Hematopoietic multipotent progenitor cell treated with erythropoietin and hydrocortisone succinate and interleukin-3 and kit ligand, for 8 days (in vitro differentiated cells): ENCODE measurements at places on chromosomes 16 and 17.

DNA sequence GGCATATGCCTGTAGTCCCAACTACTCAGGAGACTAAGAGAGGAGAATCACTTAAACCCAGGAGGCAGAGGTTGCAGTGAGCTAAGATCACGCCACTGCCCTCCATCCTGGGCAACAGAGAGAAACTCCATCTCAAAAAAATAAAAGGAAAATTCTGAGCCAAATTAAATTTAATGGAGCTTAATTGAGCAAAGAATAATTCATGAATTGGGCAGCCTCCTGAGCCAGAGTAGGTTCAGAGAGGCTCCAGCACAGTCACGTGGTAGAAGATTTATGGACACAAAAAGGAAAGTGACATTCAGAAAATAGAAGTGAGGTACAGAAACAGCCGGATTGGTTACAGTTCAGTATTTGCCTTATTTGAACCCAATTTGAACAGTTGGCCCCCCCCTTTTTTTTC is 10.9 kb downstream of the VPS35L start:
- DNase-seq = no peak

DNA sequence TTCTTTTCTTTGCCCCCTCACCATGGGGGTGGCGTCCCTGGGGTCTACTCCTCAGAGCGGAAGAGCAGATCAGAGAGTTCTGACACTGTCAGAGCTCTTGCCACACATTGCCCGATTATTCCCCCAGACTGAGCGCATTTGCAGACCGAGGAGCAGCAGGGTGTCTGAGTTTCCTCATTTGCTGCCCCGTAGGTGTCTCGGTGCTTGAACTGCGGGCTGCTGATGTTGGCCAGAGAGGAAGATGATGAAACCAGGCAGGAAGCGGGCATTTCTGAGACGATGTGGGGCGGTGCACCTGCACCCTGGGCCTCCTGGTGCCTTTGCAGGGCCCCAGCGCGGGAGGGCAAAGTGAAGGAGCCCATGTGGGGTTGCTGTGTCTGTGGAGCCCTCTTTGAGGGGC is 55.2 kb downstream of the ARSG start:
- peak; percentile 28 for DNase-seq

DNA sequence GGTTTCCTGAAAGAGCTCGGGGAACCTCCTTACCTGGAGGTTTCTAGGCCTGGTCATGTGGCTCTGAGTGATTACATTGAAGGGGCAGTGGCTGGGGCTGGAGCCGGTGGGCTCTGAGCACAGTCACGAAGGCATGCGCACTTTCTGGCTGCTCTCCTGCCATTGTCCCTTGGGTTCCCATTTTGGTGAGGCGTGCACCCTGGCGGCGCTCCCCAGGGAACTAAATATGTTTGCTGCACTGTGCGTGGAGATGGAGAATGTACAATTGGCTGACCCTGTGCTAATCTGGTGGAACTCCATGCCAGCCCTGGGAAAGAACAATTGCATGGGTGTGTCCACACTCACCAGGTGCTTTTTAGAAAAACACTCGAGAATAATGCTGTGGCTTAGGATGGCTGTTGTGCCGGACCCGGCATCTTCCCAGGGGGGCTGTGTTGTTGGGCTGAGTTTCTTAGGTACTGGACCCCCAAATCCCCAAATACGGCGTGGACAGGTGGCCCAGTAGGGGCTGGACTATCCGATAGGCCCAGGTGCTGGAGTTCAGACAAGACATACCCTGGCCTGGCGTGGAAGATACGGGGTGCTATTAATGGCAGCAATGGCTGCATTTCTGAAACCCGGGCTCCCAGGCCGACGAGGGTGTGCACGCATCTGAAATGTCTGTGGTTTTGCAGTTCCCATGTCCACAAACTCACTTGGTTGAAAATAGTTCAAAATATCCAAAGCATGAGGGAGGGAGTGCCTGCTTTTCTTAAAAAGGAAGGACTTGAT is 230.5 kb downstream of the SEC14L1 start:
- no peak for DNase-seq

- no peak for DNase-seq
These were observed 41.3 kb downstream of the CDH13 start for GRCh38 chr16:82668094-82668493.

GRCh38 chr17:7406235-7406825 is 1.3 kb upstream of the NLGN2 start:
- DNase-seq = no peak

DNA sequence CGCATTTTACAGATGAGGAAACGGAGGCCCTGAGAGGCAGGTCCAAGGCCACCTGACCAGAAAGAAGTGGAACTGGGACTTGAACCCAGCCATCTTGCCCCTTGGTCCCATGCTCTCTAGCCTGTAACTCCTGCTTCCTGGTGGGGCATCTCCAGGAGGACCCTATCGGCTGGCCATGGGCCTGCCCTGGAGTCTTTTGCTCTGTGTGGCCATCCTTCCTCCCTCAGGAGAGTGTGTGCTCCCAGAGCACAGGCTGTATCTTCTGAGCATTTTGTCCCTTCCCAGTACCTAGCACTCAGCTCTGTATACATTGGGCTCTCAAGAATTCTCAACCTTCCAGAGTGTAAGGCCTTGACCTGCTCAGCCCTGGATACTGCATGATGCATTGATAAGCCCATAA is 28.4 kb upstream of the STH start:
- no peak for DNase-seq

GRCh38 chr16:52561910-52562741 is 15.2 kb upstream of the TOX3 start:
- no peak for DNase-seq

GRCh38 chr17:81445642-81446503 is 50.6 kb downstream of the BAHCC1 start:
- no peak for DNase-seq

DNA sequence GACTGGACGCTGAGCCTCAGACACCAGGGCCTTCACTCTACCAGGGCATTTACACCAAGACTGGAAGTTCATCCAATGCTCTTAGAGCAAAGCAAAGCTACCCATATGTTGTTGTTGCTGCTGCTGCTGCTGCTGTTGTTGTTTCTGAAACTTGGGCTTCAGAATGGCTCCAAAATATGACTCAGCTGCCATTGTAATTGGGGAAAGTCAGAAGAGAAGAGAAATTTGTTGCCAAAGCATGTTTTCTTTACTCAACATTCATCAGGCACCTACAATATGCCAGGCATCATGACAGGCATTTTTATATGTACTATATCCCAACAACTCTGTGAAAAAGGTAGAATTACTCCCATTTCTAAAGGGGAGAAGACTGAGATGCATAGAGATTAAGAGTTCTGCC is 11.9 kb downstream of the KRT32 start:
- no peak for DNase-seq

DNA sequence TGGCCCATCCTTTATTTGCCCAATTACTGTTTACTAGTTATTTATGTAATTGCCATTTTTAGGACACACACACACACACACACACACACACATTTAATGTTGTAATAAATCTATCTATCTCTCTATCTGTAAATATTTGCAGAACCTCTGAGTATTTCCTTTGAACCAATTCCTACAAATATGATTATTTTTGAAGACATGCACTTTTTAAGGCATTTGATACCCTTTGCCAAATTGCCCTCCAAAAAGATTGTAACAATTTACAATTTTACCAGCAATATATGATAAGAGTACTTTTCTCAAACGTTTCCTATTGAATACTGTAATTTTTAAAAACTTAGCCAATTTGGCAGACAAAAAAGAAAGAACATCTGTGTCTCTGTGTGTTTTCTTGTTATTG is 143.8 kb upstream of the FOXF1 start:
- no peak for DNase-seq

DNA sequence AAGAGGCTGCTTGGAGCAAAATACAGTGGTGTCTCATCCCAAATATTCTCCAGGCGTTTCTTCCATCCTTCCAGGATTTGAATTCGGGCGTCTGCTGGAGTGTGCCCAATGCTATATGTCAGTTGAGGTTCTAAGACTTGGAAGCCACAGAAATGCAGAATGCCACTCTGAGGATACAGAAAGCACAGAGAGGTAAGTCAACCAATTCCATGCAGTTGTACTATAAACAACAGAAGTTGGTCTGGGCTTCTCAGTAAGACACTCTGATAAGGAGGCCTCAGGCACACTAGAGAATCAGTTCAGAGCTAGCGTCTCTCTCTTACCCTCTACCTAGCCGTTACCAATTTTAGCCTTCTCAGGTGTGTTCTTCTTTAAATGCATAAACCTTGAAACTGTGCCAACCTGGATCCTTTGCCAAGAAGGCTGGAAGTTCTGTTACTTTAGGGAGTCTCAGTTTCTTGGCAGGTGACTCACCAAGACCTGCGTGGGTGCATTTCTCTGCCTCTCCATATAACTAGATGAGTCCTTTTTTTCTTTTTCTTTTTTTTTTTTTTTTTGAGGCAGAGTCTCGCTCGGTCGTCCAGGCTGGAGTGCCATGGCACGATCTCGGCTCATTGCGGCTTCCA is 15.1 kb downstream of the NQO1 start:
- no peak for DNase-seq

DNA sequence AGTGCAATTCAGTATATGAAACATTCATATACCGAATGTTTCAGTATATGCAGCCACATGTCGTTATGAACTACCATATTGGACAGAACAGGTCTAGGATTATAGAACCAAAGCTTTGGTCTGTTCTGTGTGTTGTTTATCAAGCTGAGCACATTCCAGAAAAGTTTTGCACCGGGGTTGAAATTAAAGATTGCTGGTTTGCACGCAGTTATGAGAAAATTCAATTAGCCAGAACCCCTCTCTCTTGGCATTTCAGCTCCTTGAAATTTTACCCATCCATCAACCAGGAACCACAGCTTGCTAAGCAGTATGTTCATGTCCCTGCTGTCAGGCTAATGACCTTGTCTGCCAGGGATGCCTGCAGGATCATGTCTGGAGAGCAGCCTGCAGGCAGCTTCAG is 9.5 kb downstream of the KRT32 start:
- DNase-seq = no peak

DNA sequence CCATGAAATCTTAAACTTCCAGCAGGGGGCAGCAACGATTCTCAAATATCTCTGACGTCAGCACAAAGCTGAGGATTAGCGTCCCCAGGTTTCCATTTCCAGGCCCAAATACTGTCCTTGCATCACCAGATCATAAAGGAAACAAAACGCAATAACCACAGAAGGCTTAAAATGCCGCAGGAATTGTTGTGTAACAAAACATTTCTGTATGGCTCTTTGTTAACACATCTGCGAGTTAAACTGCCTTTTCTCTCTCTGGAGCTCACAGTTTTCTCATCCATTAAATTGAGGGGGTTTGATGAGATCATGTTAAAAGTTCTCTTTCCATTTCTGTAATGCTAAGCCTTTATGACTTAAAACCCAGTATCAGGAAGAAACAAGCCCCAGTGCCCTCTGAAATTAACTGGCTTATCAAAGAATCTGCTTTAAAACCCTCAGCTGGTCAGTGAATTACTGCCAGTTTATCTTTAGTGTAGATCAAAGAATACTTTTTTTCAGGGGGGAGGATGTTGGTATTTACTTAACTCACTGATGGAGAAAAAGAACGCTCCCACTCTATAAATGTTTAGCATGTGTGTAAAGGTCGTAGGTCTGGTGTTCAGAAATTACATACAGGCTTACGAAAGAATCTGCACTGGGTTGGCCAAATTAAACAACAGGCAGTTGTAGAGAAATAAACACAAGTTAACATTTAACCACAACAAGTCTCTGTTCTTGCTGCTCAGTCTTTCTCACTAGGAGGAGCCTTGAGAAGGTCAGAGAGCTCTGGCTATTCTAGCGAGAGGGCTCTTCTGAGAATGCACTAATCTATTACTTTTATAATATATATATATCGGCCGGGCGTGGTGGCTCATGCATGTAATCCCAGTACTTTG is 10.6 kb upstream of the TERF2 start:
- DNase-seq = peak; percentile 88

DNA sequence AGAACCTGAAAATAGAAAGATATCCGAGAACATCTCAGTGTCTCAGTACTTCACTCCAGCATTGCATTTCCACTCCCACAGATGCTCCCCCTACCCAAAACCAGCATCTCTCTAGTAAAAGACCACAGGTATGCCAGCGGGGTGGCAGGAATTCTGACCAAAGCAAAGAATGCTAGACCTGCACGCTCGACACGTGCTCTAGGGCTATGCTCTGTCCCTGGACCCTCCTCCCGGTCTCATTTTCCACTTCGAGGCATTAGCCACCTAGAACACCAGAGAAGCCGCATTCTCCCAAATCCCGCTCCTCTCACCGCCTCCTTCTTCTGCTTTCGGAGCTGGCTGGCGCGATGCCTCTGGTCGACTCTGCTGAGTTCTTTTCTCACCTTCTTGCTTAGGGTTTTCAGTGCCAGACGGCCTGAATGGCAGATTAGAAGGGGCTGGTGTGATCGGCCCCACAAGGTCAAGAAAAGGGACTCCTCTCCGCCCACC is 487 bp downstream of the TSR1 start:
- no peak for DNase-seq

- DNase-seq = no peak
These were observed 26.3 kb upstream of the CCL2 start for GRCh38 chr17:34228781-34229180.

GRCh38 chr17:82419540-82419939 is 1.2 kb upstream of the OGFOD3 start:
- DNase-seq = peak; percentile 60

GRCh38 chr16:55039931-55040330 is 109.3 kb downstream of the IRX5 start:
- no peak for DNase-seq

- DNase-seq = no peak
These were observed 8.8 kb upstream of the ITGB4 start for GRCh38 chr17:75712446-75712845.

- no peak for DNase-seq
These were observed 52.2 kb downstream of the DNAH17 start for GRCh38 chr17:78524870-78525510.

GRCh38 chr16:57266531-57267260 is 17.8 kb downstream of the PLLP start:
- peak; percentile 70 for DNase-seq

- no peak for DNase-seq
These were observed 1.1 kb downstream of the ASGR2 start for GRCh38 chr17:7113273-7114071.

- no peak for DNase-seq
These were observed 19.8 kb upstream of the ANKRD40CL start for GRCh38 chr17:50787106-50787505.

DNA sequence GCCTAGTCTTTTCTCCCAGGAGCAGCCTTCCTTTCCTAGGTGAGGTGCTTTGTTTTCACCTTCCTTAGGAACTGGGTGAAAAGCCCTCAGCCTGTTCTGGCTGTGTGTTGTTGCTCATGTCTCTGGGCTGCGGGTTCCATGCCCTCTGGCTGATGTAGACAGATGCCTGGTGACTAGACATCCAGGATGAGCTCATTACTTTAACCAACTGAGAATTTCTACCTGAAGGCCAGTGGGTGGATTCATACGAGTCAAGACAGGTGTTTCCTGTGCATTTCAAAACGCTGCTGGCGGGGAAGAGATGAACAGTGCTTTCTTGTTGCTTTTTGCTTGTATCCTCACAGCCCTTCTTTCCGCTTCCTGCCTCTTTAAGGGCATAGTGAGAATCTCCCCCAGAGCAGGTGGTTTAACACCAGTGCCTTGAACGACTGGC is 22.3 kb downstream of the SAP30BP start:
- no peak for DNase-seq

GRCh38 chr16:2767891-2768290 is 9.2 kb downstream of the ELOB start:
- no peak for DNase-seq

- DNase-seq = no peak
These were observed 17.0 kb upstream of the RPRML start for GRCh38 chr17:46995841-46996571.

GRCh38 chr16:4339909-4340308 is 11.2 kb downstream of the PAM16 start:
- peak; percentile 41 for DNase-seq

- DNase-seq = no peak
These were observed 20.6 kb upstream of the MAPT start for GRCh38 chr17:45873728-45874127.
